ENCODE measurements at places on chromosomes 1 and 21. TPM values are rescaled to one million over a fixed set of nuclear protein-coding genes. Genes with fewer than 3 reads are reported as not detected.

The ZNF683 gene
- not detected for total RNA-seq

The AMPD1 gene
- not detected for total RNA-seq

The PLA2G2F gene
- not detected for total RNA-seq

The DCST1 gene
- total RNA-seq = not detected

Data from sigmoid colon (tissue), 7 donors.